Spinal cord (tissue), 10 donors: ENCODE measurements at places on chromosomes 1 and 21. TPM values are rescaled to one million over a fixed set of nuclear protein-coding genes. Genes with fewer than 3 reads are reported as not detected.

The HES5 gene
- 14.1 TPM for total RNA-seq

The ABCG1 gene
- 23.4 TPM for total RNA-seq

- H3K4me1 ChIP-seq: peaks cover 23% of the 10 kb centered on the region
- peaks cover 23% of the 10 kb centered on the region for H3K27me3 ChIP-seq
- no peak for DNase-seq
- no peak overlapping the region for H3K4me3 ChIP-seq
- peak overlapping the region; percentile 25 for H3K27ac ChIP-seq
Measured at GRCh38 chr1:52629325-52629643, 3.7 kb upstream of the SHISAL2A start.

GRCh38 chr1:205046870-205047269 lies 3.9 kb downstream of the CNTN2 start:
- H3K36me3 ChIP-seq: no peaks in the 10 kb centered on the region
- H3K4me1 ChIP-seq: peaks cover 72% of the 10 kb centered on the region
- H3K27ac ChIP-seq: peak overlapping the region; percentile 49
- DNase-seq: no peak
- no peak overlapping the region for H3K4me3 ChIP-seq
- H3K27me3 ChIP-seq: peaks cover 10% of the 10 kb centered on the region

GRCh38 chr1:37726751-37727585 lies 34.7 kb downstream of the CDCA8 start:
- H3K27ac ChIP-seq: peak overlapping the region; percentile 27
- peak; percentile 89 for DNase-seq
- peaks cover 31% of the 10 kb centered on the region for H3K36me3 ChIP-seq
- H3K4me3 ChIP-seq: no peak overlapping the region
- H3K4me1 ChIP-seq: peaks cover 37% of the 10 kb centered on the region

DNA sequence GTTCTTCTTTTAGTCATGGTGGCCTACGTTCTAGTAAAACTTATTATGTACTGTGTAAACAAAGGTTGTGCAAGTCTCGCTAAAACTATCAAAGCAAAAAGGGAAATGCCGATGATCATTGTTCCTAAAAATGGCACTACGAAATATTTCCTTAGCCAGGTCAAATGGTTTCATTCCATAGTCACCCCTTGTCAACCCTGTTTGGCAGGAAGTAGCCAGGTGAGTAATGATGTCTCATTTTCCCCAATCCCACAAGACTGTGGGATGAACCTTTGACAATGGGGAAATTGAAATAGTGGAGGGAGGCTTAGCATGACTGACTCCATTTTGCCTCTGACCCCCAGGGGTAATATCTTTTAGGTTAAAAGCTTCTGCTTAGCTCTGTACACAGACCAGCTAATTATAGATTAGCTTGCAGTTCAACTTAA lies 5.6 kb upstream of the REN start:
- no peak overlapping the region for H3K27ac ChIP-seq
- no peaks in the 10 kb centered on the region for H3K4me1 ChIP-seq
- H3K4me3 ChIP-seq: no peak overlapping the region
- DNase-seq: no peak
- H3K36me3 ChIP-seq: no peaks in the 10 kb centered on the region
- H3K27me3 ChIP-seq: no peaks in the 10 kb centered on the region

GRCh38 chr1:53598966-53599365 lies 139.8 kb downstream of the DMRTB1 start:
- H3K4me1 ChIP-seq: peaks cover 24% of the 10 kb centered on the region
- peaks cover 16% of the 10 kb centered on the region for H3K36me3 ChIP-seq
- DNase-seq: no peak
- no peak overlapping the region for H3K4me3 ChIP-seq
- no peaks in the 10 kb centered on the region for H3K27me3 ChIP-seq
